ENCODE measurements at places on chromosomes 6 and 20.

DNA sequence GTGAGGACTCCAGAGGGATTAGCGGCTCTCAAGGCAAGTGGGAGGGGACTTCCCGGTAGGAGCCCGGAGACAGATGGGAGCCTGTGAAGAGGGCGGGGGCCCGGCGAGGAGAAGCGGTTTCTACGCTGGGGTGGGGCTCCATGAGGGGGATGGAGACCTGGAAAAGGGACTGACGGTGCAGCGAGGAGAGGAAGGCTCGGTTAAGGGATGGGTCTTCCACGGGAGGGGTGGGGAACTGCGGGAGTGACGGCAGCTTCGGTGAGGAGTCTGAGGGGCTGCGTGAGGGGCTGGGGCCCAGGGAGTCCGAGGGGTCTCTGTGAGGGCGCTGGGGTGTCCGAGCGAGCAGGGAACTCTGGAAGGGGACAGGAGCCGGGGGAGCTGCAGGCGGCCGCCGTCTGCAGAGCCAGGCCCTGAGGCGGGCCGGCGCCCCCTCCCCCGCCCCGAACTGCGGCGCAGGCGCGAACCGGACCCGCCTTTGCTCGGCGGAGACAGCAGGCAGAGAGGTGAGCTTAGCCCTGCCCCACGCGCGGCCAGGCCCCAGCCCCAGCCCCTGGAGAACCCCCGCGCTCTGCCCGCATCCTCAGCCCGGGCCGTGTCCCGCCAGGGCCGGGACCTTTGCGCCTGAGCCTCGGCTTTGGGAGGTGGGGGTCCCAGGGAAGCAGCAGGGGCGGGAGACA, at the start of gene NRSN2:
Gene NRSN2 (plus strand): TSS at position 472 of the 677 bp plus-strand sequence. CDS start 2,533 bp downstream, outside the sequence.
- peak; percentile 72 for DNase-seq

GRCh38 chr20:13092111-13092510, 83.3 kb downstream of the SPTLC3 start:
- no peak for DNase-seq

DNA sequence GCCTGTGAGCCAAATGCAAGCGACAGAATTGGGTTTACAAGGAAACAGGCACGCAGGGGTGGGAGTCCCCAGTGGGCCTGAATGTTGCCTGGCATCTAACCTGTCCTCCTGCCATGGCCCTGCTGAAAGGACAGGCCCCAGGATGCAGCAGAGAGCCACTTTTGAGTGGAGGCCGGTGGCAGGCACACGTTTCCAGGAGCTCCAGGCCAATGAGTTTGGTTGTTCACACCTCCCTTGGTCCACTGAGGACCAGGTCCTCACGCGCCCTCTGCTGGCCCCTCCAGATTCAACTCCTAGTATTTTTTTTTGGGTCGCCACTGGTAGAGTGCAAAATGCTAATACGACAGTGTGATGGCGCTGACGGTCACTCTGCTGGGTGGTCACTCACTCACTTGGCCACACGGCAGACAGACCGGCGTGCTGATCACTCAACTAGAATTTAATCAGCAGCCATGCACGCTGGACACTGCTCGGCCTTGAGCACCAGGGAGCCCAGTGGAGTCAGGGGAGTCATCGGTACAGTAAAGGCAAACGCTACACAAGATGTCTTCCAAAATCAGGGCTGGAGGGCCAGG, 81.7 kb upstream of the NFATC2 start:
- DNase-seq, result peak; percentile 59

- no peak for DNase-seq
Measured at GRCh38 chr6:105995391-105995865, 90.7 kb upstream of the PRDM1 start.

DNA sequence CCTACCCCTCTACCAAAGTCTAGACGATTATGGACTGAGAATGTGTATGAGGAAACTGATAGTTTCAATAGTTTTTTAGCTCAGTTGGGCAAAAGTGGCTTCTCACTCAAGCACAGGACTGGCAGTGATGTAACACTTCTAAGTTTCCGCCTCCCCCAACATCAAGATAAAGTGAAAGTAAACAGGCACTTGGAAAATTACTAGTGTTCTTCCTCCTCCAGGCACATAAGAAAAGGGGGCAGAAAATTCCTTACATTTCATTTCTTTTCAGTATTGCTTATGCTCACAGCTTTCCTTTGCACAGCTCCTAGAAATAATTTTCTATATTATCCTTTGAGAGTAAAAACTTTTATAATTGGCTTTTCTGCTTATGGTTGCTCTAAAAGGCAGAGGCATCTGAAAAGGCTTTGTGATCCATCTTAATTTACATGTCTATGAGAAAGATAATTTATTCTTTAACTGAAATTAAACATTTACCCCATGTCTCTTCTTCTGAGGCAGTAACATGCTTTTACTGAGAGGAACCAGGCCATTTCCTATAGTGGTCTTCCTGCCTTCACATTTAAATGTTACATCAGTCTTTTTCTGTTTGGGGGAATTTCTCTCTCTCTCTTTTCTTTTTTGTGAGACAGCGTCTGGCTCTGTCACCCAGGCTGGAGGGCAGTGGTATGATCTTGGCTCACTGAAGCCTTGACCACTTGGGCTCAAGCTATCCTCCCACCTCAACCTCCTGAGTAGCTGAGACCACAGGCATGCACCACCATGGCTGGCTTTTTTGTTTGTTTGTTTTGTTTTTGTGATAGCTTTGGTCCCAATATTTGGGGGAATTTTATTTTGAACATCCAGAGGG, 65.0 kb upstream of the EEF1A1 start:
- DNase-seq, result peak; percentile 88

GRCh38 chr20:48124960-48125359, 339.7 kb upstream of the SULF2 start:
- DNase-seq, result no peak

Data from HepG2 (cell line).